Caki2 (cell line): ENCODE measurements at places on chromosomes 6 and 20.

DNA sequence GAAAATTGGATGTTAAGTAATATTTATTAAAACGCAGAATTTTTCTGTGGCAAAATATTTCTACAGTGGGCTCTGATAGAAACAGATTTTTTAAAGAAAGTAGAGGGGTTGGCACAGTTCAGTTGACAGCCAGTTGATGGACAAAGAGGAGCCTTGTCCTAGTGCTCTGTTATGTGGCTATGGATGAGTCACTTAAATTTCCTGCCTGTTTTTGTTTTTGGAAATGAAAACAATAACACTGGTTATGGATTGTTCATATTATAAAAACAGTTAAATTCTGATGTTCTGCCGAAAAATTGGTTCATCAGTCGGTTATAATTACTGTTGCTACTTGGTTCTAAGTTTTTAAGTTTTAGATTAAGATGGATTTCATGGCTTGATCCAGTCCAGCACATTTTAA, 42.8 kb downstream of the MYO6 start:
- DNase-seq, result no peak

- DNase-seq, result peak; percentile 86
Measured at GRCh38 chr20:17843246-17844132, 125.1 kb downstream of the SNX5 start.

GRCh38 chr6:163113358-163113962, 301.1 kb upstream of the QKI start:
- DNase-seq, result no peak

DNA sequence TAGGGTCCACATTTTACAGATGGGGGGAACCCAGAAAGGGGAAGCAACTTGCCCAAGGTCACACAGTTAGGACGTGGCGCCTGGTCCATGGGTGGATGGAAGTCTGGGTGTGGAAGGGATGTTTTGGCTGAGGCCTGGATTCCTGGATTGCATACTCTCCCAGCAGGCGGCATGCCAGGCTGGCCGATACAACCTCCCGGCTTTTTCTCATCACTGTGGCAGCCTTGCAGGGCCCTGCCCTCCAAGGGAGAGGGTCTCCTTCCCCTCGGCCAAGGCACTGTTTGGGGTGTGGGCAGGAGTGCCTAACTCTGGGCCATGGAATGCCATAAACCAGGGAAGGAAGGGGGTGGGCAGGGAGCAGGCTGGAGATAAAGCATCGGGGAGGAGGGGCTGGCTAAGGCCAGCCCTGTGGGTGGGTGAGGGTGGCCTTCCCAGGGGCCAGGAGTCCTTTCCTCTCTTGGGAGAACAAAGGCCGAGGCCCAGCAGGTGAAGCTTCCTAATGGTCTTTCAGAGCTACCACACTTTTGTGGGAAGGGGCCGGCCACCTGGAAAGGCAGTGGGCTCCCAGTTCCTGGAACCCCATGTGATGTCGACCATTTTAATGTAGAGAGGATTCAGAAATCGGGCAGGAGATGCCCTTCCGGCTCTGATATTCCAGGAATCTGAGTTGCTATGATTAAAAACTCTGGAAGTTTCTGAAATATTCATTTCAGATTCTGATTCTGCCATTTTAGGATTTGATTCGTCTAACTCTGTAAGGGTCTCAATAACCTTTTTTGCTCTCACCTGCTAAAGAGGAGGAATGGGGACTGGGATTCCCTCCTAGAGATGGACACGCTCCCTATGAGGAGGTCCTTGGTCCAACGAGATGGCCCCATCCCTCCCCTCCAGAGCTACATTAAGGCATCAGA, 4.2 kb downstream of the FOXS1 start:
- no peak for DNase-seq

DNA sequence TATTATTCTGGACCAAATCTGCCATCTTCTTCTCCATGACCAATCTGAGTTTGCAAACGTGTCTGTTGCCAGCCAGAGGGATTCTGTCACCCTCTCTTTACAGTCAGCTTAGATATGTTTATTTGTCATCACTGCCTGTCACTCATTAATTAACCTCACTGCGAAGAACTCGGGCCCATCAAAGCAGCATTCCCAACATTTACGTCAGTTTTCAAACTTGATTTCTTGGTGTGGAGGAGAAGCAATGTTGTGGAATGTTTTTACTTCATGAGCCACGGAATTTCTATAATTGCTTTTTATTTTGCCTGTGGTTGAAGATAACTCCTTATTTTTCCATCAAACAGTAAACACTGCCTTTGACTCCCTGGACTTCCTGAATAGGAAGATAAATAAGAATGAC, 91.8 kb upstream of the CNKSR3 start:
- DNase-seq, result peak; percentile 75

- DNase-seq, result peak; percentile 89
Measured at GRCh38 chr20:52490711-52491430, 299.3 kb upstream of the ZFP64 start.

- DNase-seq, result no peak
Measured at GRCh38 chr6:84665401-84665800, 99.0 kb downstream of the TBX18 start.

DNA sequence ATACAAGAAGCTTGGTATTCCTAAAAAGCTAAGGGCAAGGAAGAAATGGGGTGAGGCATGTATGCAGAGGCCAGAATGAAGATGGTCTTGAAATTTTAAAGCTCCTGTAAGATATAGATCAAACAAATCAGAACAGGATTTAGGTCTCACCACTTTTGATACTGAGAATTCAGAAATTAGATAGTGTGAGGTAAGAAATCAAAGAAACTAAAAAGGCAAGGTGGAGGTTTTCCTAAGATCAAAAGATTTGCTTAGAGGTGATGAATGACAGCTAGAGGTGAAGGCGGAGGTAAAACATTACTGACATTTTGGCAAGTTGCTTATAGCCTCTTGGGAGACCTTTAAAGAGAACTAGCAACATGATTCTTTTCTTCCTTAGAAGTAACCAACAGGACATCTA, 225.2 kb upstream of the SGK1 start:
- DNase-seq, result no peak

DNA sequence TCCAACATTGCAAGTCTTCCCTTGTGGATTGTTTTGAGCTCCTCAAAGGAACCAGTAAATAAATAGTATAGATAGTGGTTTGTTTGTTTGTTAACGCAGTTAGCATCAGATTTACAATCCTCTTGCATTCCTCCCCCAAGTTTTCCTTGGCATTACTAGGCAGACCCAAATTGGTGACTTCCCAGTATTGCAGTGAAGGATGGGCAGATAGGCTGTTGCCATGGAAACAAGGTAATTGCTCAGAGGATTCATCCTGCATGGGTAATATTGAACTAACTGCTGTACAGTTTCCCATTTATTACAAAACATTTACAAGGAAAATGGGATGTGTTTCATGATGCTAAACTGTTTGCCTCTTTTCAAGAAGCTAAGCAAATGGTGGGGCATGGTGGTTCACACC, 477.2 kb downstream of the EPM2A start:
- DNase-seq, result no peak

- no peak for DNase-seq
Measured at GRCh38 chr6:56495654-56496053, 147.0 kb downstream of the DST start.

- DNase-seq, result no peak
Measured at GRCh38 chr6:169843110-169843509, 91.7 kb downstream of the ERMARD start.

DNA sequence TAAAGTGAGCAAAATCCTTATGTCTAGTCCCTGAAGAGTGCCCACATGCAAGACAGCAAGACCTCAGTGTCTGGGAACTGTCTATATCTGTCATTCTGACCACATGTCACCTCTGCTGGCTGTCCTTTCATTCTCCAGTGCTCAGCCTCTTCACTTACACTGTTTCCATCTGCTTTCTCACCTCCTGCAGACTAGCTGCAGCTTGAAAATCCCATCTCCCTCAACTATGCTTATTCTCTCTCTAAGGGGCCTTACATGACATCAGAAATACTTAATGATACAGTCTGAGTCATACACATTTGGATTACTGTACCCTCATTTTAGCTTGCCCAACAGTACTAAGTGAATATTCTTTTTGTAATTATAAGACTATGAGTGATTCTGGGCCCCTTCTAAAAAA, 587.8 kb downstream of the EPM2A start:
- no peak for DNase-seq
